ENCODE measurements at places on chromosomes 1 and 21. TPM values are rescaled to one million over a fixed set of nuclear protein-coding genes. Genes with fewer than 3 reads are reported as not detected.
A peak's percentile ranks its signal among the peaks of the same experiment; 100 is the strongest.

The S100A9 gene
- total RNA-seq: not detected

The SHE gene
- 0.19 TPM for total RNA-seq

The FBXO42 gene
- 24.3 TPM for total RNA-seq

The ORC1 gene
- 36.9 TPM for total RNA-seq

The CROCC gene
- 54.1 TPM for total RNA-seq

The ACKR1 gene
- 0.98 TPM for total RNA-seq

The CTSS gene
- 0.16 TPM for total RNA-seq

The CELA2A gene
- not detected for total RNA-seq

The PRAMEF33 gene
- total RNA-seq: not detected

The KIF21B gene
- total RNA-seq: 28.9 TPM

The RXRG gene
- total RNA-seq: 6.8 TPM

The LCE1E gene
- not detected for total RNA-seq

The LGR6 gene
- total RNA-seq: 0.91 TPM

DNA sequence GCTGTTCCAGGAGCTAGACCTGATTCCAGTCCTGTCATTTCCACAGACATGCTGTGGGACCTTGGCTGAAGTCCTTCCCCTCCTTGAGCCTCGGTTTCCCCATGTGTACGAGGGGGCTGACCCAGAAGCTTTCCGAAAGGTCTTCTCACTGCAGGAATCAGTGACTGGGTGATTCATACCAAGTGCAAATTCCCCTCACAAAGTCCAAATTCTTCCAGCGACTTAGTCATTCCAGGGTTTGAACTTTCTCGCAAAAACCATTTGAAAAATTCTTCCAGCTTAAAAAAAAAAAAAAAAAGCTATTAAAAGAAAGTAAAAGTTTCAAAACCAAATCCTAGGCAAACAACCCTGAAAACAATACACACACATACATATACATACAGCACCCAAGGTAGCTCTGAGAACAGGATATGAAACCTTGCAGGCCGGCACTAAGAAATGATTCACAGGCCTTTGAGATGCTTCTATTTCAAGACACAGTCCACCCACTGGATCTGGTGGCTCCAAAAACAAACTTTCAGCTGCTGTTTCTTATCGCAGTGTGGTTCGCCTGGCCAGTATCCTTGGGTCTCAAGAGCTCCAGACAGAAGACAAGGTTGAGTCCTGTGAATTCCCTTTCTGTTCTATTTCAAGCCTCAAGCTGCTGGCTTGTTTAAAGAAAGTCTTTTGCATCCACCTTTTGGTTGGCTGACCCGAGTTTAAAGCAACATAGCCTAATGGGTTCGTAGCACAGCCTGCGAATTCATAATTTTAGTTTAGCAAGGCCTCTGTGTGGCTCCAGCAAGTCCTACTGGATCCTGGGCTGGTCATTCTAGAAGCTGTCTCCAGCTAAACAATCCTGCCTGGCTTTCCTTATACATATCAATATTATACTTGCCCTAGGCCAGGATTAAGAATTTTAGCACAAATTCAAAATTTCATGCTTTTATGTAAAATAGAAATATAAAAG, 18.0 kb upstream of the ID3 start:
- peak overlapping the region; percentile 83 for H3K27ac ChIP-seq
- no peak overlapping the region for H3K4me3 ChIP-seq
- DNase-seq: no peak

- H3K36me3 ChIP-seq: no peaks in the 10 kb centered on the region
- no peak for DNase-seq
- no peaks in the 10 kb centered on the region for H3K27me3 ChIP-seq
- H3K4me3 ChIP-seq: no peak overlapping the region
Observed at GRCh38 chr1:113253187-113253586, 137.1 kb upstream of the MAGI3 start.

DNA sequence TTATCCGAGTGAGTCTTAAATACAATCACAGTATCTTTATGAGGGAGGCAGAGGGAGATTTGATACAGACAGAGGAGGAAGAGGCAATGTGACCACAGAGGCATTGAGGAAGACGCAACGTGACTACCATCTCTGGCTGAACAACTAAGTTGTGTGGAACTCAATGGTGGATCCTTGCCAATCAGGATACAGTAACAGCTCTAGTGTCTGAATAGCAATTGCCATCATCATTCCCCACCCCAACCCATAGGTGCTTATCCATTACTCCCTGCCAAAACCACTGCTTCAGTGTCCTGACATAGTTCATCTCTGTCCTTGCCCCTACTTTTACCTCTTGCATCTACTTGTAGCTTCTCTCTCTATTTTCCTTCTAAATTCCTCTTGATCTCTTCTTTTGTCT, 20.5 kb upstream of the RHBDL2 start:
- no peak for DNase-seq
- H3K4me1 ChIP-seq: no peaks in the 10 kb centered on the region
- H3K36me3 ChIP-seq: no peaks in the 10 kb centered on the region
- H3K4me3 ChIP-seq: no peak overlapping the region
- no peaks in the 10 kb centered on the region for H3K27me3 ChIP-seq

DNA sequence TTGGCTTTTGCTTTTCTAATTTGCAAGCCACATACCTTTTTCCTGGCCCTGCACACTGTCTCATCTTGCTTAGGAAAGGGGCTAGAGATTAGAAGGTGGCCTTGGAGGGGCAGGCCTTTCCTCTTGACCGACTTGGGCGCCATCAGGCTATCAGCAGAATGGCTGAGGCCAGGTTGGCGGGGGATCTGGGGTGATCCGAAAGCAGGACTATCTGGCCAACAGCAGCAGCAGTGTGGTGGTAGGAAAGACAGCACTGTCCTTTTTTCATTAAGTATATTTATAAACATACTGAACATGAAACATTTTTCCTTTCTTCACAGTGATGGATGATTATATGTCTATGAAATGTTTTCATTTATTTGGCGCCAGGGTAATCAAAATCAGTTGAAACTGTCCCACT, 23.5 kb upstream of the RUNX1 start:
- no peak for DNase-seq
- peaks cover 13% of the 10 kb centered on the region for H3K4me1 ChIP-seq
- no peak overlapping the region for H3K27ac ChIP-seq
- no peaks in the 10 kb centered on the region for H3K27me3 ChIP-seq
- no peaks in the 10 kb centered on the region for H3K36me3 ChIP-seq
- H3K4me3 ChIP-seq: no peak overlapping the region

DNA sequence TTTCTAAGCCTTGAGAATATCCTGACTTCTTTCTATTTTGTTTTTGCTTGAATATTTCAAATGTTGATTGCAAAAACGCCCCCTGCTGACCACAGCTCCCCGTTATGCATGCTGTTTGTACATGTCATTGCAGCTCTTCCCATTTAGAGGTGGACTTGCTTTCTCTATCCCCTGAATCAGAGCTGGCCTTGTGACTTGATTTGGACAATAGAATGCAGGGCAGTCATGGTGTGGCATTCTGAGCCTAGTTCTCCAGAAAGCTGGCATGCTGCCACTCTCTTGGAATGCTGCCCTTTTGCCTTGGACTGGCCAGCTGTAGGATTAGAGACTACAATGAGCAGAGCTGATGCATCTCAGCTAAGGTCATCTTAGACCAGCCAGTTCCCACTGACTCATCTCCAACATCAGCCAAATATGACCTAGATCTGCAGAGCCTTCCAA, 1561.5 kb downstream of the MRPL39 start:
- H3K4me3 ChIP-seq: no peak overlapping the region
- no peak overlapping the region for H3K27ac ChIP-seq
- H3K36me3 ChIP-seq: no peaks in the 10 kb centered on the region
- no peaks in the 10 kb centered on the region for H3K27me3 ChIP-seq
- peak; percentile 1 for DNase-seq

DNA sequence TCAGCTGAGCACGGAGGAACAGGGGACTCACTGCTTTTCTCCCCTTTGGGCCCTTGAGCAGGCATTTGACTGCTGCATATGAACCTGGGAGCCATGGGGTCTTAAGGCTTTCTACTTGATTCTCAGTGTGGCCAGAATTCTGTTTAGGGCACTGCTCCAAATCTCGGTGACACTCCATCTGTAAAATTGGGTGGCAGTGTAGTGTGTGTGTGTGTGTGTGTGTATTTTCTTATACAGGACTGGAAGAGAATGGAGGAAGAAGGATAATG, 162.2 kb downstream of the PBX1 start:
- H3K27ac ChIP-seq: peak overlapping the region; percentile 72
- H3K27me3 ChIP-seq: no peaks in the 10 kb centered on the region
- peaks cover 6% of the 10 kb centered on the region for H3K36me3 ChIP-seq

GRCh38 chr21:31999810-32000468, 127.1 kb downstream of the HUNK start:
- H3K27me3 ChIP-seq: no peaks in the 10 kb centered on the region
- peaks cover 33% of the 10 kb centered on the region for H3K36me3 ChIP-seq
- H3K4me1 ChIP-seq: no peaks in the 10 kb centered on the region

- H3K4me3 ChIP-seq: no peak overlapping the region
- no peaks in the 10 kb centered on the region for H3K4me1 ChIP-seq
- peaks cover 98% of the 10 kb centered on the region for H3K27me3 ChIP-seq
- no peaks in the 10 kb centered on the region for H3K36me3 ChIP-seq
- no peak for DNase-seq
Observed at GRCh38 chr1:156406251-156406650, 37.2 kb downstream of the RHBG start.

DNA sequence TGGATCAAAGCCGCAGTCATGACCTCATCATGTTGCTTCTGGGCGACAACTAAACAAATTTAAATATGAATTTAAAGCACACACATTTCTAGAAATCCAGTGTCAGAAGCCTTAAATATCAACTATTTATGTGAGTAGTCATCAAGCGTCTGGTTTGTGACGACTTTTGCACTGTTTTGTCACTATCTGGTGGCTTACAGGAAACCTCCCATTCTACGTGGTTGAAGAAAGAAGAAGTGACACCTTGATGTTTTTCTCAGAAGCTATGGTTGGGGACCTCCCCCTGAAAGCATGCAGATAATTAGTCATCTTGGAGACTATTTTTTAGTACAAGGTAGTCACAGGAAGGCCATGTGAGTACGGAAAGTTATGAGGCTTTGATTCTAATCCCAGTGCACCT, 58.5 kb downstream of the TENT5C start:
- peaks cover 8% of the 10 kb centered on the region for H3K4me1 ChIP-seq
- no peak overlapping the region for H3K4me3 ChIP-seq
- no peak overlapping the region for H3K27ac ChIP-seq

GRCh38 chr1:224168859-224169380, 14.1 kb upstream of the DEGS1 start:
- H3K27me3 ChIP-seq: peaks cover 11% of the 10 kb centered on the region
- peaks cover 3% of the 10 kb centered on the region for H3K4me1 ChIP-seq
- H3K4me3 ChIP-seq: no peak overlapping the region
- no peak overlapping the region for H3K27ac ChIP-seq
- no peaks in the 10 kb centered on the region for H3K36me3 ChIP-seq
- no peak for DNase-seq

- DNase-seq: no peak
- no peaks in the 10 kb centered on the region for H3K36me3 ChIP-seq
- H3K4me3 ChIP-seq: no peak overlapping the region
- peaks cover 4% of the 10 kb centered on the region for H3K27me3 ChIP-seq
Observed at GRCh38 chr1:166789286-166789685, 50.0 kb upstream of the POGK start.

- DNase-seq: no peak
- no peak overlapping the region for H3K27ac ChIP-seq
- no peaks in the 10 kb centered on the region for H3K27me3 ChIP-seq
- peaks cover 2% of the 10 kb centered on the region for H3K36me3 ChIP-seq
- no peaks in the 10 kb centered on the region for H3K4me1 ChIP-seq
Observed at GRCh38 chr1:76218888-76219287, 144.3 kb downstream of the ST6GALNAC3 start.

GRCh38 chr1:85289207-85289847, 12.9 kb upstream of the BCL10 start:
- H3K27me3 ChIP-seq: no peaks in the 10 kb centered on the region
- no peak overlapping the region for H3K4me3 ChIP-seq
- H3K27ac ChIP-seq: no peak overlapping the region
- no peaks in the 10 kb centered on the region for H3K36me3 ChIP-seq
- no peak for DNase-seq
- no peaks in the 10 kb centered on the region for H3K4me1 ChIP-seq

DNA sequence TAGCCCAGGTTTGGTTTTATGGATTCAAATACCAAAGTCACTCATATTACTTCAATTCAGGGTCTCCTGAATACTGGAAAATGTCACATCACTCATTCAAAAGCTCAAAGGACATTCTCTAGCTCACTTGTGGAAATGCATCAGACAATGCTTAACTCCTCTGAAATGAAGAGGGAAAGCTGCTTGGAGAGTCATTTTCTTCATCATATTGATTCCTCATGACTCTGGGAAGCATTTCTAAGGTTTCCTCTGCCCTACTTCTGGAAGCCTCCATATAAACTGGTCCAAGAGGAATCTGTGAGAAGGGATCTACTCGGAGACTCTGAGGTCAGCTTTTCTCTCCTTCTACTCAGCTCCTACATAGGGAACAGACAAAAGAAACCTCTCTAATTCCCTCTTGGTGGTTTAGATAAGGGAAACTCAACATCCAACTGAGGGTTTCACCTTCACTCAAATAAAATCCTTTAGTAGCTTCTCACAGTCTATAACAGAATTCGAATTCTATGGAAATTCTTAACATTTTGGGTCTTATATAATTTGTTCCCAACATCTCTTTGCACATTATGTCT, 36.4 kb upstream of the RBBP5 start:
- H3K4me1 ChIP-seq: no peaks in the 10 kb centered on the region
- peaks cover 66% of the 10 kb centered on the region for H3K36me3 ChIP-seq
- no peak overlapping the region for H3K4me3 ChIP-seq
- no peak for DNase-seq
- no peak overlapping the region for H3K27ac ChIP-seq
- H3K27me3 ChIP-seq: no peaks in the 10 kb centered on the region

DNA sequence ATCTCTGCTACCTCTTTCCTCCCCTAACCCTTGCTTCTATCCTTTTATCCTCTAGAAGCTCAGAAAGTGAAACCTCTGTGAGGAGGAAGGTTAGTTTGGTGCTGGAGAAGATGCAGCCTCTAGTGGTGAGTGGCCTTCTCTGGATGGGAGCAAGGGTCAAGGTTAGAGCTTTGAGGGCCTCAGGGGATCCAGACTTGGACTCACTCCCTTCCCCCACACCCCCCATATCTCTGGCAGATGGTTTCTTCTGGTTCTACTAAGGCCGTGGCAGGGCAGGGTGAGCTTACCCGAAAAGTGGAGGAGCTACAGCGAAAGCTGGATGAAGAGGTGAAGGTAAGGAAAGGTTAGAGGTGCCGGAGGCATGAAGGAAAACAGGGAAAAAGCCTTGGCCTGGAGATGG, 9.2 kb downstream of the CGN start:
- H3K27ac ChIP-seq: no peak overlapping the region
- no peaks in the 10 kb centered on the region for H3K27me3 ChIP-seq
- no peaks in the 10 kb centered on the region for H3K36me3 ChIP-seq
- no peaks in the 10 kb centered on the region for H3K4me1 ChIP-seq
- no peak overlapping the region for H3K4me3 ChIP-seq
- no peak for DNase-seq

DNA sequence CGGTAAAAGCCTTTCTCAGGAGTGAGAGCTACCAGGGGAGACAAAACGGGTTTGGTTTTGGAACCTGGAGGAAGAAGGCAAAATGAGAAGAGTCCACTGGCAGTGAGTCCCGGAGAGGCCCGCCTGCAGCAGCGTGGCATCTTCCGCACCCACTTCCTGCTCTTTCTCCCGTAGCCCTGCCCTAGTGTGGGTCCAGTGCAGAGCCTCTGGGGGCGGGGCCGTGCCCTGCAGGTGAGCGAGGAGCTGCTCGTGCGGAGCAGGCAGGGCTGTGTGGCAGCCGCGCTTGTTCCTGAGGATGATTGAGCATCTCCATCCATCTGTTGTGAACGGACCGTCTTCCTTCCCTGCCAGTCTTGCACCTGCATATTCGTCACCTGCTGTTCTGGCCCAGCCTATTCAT, 66.5 kb downstream of the PEX14 start:
- no peak for DNase-seq
- H3K27ac ChIP-seq: no peak overlapping the region
- peaks cover 3% of the 10 kb centered on the region for H3K27me3 ChIP-seq
- H3K4me3 ChIP-seq: no peak overlapping the region
